ENCODE measurements at places on chromosomes 5 and 9.

DNA sequence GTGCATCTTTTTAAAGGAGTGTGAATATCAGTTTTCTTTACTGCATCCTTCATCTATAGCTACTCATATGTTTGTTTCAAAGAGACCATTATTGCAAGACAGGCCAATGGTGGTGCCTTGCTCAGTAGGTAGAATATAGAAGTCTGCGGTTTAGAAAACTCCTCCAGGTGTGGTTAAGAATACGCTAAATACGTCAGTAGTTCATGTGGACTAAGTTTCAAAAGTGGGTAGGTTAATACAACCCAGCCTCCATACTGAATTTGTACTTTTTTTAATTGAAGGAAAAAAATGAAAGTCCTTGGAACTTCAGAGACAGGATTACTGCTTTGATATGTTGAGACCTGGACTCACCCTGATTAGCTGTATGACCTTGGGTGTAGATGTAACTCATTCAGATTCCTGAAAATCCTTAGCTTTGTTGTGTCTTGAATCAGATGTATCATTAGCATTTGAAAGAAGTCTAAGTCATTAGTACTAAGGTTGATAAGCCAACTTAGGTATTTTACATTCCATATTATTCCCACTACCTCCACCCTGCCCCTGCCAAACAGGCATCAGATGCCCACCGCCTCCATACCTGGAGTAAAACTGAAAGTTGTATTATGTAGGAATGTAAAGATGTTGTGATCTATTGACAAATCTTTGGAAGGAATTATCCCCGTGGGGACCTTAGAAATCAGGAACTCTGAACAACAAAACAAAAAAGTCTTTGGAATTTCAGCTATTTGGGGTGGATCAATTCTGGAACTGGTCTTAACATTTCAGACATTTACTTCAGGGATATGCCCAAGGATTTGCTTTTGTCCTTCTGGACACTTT lies 6.1 kb downstream of the BASP1 start:
- no peak for DNase-seq

- DNase-seq, result no peak
Observed at GRCh38 chr5:79612667-79613198, 492 bp downstream of the TENT2 start.

DNA sequence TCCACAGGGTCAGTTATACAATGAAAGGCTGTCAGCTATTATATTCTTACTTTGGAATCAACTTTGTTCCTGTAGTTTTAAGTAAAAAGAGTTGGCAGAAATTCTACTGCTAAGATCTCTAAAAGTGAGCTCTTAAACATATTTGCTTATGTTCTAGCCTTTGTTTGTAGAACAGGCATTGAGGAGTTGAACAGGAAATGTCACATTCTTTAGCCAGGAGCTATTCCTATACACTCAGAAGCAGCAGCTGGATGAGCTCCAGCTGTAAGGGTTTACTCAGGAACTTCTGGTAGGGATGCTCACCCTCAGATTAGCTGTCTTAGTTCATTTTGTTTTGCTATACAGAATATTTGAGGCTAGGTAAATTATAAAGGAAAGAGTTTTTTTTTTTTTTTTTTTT lies 22.4 kb upstream of the SPINK14 start:
- DNase-seq, result no peak

GRCh38 chr9:82332018-82332773 lies 343.6 kb downstream of the SPATA31D1 start:
- DNase-seq, result no peak

GRCh38 chr9:95368377-95369160 lies 51.1 kb upstream of the FANCC start:
- DNase-seq, result no peak

DNA sequence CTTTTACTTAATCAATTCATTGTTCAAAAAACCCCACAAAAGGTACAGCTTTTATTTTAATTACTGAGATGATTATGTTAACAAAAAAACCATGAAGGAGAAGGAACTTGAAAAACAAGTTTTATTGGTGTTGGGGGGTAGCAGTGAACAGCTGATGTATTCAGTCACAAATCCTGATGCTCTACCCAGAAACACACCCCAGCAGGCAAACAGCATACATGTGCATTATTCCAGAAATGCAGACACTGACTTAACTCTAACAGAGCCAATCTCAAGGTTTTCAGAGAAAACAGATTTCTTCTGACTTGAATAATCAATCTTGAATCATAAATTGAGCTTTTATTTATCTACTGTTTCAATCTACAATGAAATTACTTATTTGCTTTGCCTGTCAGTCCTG lies 175.2 kb downstream of the ZSWIM6 start:
- DNase-seq, result no peak

DNA sequence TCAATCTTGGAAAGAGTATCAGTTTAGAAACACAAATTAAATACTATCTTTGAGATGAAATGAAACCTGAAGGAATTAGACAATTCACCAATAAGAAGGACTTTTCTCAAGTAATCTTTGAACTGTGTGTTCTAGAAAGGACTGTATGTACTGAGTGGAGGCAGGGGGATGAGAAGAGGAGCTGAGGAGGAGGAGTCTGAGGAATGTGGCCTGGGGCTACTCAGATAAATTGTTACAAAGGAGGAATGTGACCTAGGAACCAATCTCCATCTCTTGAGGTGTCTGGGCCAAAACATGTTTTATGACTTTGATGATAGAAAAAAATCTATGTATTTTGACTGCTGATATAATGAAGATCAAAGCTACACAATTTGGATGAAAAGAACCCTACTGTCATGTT lies 124.3 kb upstream of the ANKRD55 start:
- no peak for DNase-seq

DNA sequence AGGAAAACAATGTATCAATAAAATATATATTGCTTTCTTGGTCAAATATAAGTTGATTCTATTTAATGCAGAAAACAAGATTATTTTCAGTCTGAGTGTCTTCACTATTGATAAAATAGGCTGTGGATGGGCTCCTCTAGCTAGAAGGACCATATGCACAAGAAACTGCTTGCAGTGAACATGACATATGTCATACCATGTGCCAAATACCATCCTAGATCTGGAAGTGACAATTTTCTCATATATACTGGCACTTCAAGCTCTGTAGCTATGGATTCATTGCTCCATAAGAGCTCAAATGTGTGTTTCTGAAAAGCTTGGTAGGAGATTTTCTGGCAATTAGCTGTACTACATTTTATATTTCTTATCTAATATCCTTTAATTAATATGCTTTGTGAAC lies 95.6 kb upstream of the CDH6 start:
- no peak for DNase-seq

- DNase-seq, result no peak
Observed at GRCh38 chr5:9505225-9505624, 40.6 kb downstream of the SEMA5A start.

- no peak for DNase-seq
Observed at GRCh38 chr9:99433555-99433954, 211.5 kb downstream of the SEC61B start.

GRCh38 chr5:138874241-138874640 lies 894 bp downstream of the LRRTM2 start:
- no peak for DNase-seq

GRCh38 chr5:80225934-80226326 lies 29.9 kb downstream of the SERINC5 start:
- DNase-seq, result no peak

DNA sequence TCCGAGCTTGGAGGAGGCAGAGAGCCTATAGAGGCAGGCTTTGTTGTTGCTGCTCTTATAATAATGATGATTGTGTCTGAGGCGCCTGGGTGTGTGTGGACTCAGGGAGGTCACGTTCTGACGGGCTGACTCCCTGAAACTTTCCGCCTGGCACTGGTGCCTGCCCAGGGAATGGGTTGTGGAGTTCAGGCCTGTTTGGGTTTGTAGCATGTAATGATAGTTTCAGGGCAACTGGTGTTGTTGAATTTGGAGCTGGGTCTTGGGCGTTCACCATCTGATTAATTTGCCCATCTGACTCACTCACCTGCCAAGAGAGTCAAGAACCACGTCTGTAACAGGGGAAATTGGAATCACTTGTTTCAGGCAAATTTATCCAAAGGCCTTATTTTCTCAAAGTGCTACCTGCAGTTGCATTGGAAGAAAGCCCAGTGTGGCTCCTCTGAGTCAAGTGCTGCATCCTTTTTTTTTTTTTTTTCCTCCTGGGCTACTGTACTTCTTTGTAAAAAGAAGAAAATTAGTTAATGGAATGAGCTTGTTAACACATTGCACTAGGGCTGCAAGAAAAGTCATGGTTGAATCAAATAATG lies 386.5 kb downstream of the GADD45G start:
- DNase-seq, result no peak

- no peak for DNase-seq
Observed at GRCh38 chr9:111799506-111799905, 4.8 kb upstream of the SHOC1 start.

Measured in NCI-H524 treated with DMSO at 0.1 percent for 48 hours (cell line).